Activated naive CD4-positive, alpha-beta T cell treated with anti-CD3 and anti-CD28 coated beads for 36 hours (primary cell): ENCODE measurements at places on chromosomes 2 and 18. TPM values are rescaled to one million over a fixed set of nuclear protein-coding genes. Genes with fewer than 3 reads are reported as not detected.

DNA sequence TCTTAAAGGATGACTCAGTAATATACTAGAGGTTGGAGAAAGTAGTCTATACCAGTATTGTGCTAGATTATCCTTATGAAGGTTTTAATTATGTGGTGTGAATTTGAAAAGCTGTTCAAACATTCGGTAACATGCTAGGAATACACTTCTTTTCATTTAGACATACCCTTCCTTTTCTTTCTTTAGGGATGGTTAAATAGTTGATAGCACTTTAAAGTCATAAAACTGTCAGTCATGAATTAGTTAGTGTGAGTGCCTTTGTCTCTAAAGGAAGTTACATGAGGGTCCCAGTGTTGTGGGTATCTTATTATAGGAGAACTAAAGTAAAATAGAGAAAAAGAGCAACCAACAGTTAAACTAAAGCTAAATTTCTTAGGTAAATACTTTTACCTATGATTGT lies 149.3 kb downstream of the CSRNP3 start:
- DNase-seq, result no peak
- H3K27me3 ChIP-seq, result peaks cover 4% of the 10 kb centered on the region
- H3K4me3 ChIP-seq, result no peak overlapping the region
- no peaks in the 10 kb centered on the region for H3K36me3 ChIP-seq
- no peaks in the 10 kb centered on the region for H3K4me1 ChIP-seq
- H3K27ac ChIP-seq, result no peak overlapping the region

Gene C2orf92
- total RNA-seq, result 2.8 TPM

Gene COL6A3
- 2.5 TPM for total RNA-seq

- H3K36me3 ChIP-seq, result no peaks in the 10 kb centered on the region
- DNase-seq, result no peak
- H3K27me3 ChIP-seq, result no peaks in the 10 kb centered on the region
- H3K27ac ChIP-seq, result no peak overlapping the region
- no peaks in the 10 kb centered on the region for H3K4me1 ChIP-seq
These were observed 21.3 kb downstream of the CYRIA start for GRCh38 chr2:16644221-16644925.

GRCh38 chr2:137208431-137208891 lies 443.1 kb downstream of the THSD7B start:
- no peaks in the 10 kb centered on the region for H3K4me1 ChIP-seq
- no peak overlapping the region for H3K27ac ChIP-seq
- H3K36me3 ChIP-seq, result no peaks in the 10 kb centered on the region
- no peak for DNase-seq
- H3K4me3 ChIP-seq, result no peak overlapping the region

DNA sequence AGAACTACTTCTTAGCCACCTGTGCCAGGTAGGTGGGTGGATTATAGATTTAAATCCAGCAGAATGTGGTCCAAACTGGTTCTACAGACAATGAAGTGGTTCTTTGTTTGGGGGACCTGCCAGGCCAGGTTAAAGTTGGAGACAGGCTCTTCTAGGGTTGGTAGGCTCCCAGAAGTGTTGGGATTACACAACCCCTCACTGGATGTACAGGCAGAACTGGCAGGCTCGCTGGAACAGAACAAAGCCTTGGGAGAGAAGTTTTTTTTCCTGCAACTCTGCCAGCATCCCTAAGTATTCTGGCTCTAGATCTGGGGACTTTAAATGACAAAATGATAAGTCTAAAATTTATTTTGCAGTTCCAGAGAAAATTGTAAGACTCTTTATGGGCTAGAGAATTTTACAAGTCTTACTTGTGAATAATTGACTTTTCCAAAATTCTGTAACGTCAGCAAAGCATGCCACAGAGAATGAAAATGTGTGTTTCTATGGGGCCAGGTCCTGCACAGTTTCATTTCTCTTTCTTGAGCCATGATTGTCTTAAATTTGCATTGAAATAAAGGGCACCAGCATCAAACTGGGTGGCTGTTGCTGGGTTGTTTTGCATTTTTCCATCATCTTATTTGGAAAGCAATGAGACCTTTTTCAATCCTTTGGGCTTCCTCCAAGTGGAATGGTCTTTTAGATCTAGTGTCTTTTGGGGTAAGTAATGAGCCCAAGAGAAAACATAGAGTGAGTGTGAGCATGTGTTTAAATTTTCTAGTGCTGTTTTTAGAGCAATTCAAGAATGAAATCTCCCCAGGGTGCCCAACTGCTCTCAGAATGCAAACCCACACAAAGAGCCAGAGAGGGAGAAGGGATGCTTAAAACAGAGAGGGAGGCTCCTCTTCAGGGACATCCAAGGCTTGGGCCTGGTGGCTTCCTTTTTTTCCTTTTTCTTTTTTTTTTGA lies 32.4 kb upstream of the ATL2 start:
- H3K36me3 ChIP-seq, result peaks cover 1% of the 10 kb centered on the region
- no peaks in the 10 kb centered on the region for H3K27me3 ChIP-seq
- DNase-seq, result no peak
- H3K27ac ChIP-seq, result no peak overlapping the region
- H3K4me1 ChIP-seq, result no peaks in the 10 kb centered on the region

Gene TMEM87B
- total RNA-seq, result 12.0 TPM
